ENCODE measurements at places on chromosomes 1 and 21.
A peak's percentile ranks its signal among the peaks of the same experiment; 100 is the strongest.

GRCh38 chr1:60265560-60266535 lies 192.3 kb upstream of the C1orf87 start:
- no peak for DNase-seq

GRCh38 chr1:226711976-226712741 lies 26.9 kb downstream of the ITPKB start:
- DNase-seq = no peak

GRCh38 chr1:3069491-3070308 lies 697 bp downstream of the PRDM16 start:
- DNase-seq = peak; percentile 35

DNA sequence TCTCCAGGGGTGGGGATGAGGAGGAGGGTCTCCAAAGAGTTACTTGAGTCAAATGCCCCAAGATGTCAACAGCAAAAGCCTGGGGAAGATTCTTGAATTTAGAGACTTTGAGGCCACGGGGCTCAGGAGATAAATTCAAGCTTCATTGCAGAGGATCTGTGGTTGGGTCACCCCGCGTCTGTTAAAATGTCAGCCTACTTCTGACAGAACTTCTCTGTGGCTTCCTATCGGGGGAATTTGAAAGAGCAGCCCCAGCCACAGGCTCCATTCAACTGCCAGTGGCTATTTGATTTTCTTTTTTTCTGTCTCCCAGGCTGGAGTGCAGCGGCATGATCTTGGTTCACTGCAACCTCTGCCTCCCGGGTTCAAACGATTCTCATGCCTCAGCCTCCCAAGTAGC lies 62.5 kb upstream of the EFHD2 start:
- DNase-seq = no peak

DNA sequence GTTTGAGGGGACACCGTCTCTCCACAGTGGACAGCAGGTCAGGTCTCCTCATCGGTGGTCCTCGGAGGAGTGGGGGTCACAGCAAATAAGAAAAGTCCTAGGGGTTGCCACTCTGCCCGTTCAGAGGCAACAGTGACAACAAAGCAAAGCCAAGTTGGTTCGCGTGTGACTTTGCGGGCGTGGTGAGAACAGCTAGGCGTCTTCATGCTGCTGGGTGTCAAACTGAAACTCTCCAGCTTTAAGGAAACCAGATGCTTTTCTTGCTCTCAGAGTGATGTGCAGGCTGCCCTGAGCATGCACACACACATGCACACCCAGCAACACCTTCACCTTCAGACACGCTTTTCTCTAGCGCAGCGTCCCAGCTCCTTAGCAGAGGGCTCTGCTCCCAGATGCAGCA lies 70.1 kb upstream of the ARHGEF16 start:
- no peak for DNase-seq

DNA sequence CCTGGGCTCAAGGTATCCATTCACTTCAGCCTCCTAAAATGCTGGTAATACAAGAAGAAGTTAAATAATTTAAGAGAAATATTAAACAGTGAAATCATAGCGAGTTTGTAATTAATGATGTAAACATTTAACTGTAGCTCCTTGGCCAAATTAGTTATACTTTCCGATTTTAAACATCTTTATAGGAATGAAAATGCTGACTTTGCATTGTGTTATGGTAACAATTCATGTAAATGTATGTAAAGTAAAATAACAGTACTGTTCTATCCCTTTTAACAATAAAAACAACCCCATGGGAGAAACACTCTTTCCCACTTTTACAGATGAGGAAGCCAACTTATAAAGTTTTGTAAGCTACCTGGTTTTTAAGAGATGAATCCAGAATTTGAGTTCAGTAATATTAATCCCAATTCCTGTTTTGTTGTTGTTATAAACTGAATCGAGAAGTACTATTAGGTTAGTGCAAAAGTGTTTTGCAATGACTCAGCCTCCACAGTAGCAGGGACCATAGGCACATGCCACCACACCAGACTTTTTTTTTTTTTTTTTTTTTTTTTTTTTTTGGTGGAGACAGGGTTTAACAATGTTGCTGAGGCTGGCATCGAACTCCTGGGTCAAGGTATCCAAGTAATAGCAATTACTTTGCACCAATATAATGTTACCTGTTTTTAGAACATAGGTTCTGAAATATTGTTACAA lies 1360.4 kb downstream of the BRINP3 start:
- no peak for DNase-seq

- DNase-seq = peak; percentile 100
Observed at GRCh38 chr1:225999227-225999911, at the start of gene SDE2. Gene SDE2 (minus strand): TSS chr1:225999343. CDS start chr1:225999312, 31 bp downstream.

GRCh38 chr1:96552451-96552850 lies 169.1 kb upstream of the PTBP2 start:
- DNase-seq = no peak

DNA sequence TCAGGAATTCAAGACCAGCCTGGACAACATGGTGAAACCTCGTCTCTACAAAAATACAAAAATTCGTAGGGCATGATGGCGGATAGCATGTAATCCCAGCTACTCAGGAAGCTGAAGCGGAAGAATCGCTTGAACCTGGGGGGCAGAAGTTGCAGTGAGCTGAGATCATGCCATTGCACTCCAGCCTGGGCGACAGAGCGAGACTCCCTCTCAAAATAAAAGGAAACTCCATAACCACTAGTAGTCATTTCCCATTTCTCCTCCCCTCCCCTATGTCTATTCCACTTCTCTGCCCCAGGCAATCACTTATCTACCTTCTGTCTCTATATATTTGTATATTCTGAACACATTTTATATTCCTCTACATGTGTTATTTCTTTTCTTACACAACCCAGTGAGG lies 4.0 kb upstream of the CEP350 start:
- peak; percentile 67 for DNase-seq

DNA sequence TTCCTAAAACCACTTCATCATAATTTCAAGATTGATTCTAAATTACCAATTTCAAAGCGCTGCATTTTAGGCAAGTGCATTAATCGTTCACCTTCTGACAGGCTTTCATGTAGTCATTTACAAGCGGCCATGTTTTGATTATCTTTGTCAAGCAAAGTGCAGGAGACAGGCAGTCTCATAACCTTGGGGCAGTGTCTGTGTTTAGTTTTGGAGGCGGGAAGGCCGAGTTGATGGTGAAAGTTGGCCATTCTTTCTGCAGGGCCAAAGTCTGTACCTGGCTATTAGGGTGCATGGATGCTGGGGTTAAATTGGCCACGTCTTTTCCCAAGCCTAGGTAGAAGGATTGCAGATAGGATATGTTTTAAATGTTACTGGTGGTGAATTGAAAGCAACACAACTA lies 2.9 kb downstream of the AGPAT3 start:
- no peak for DNase-seq

- no peak for DNase-seq
Observed at GRCh38 chr1:28308750-28309149, 20.1 kb upstream of the MED18 start.

DNA sequence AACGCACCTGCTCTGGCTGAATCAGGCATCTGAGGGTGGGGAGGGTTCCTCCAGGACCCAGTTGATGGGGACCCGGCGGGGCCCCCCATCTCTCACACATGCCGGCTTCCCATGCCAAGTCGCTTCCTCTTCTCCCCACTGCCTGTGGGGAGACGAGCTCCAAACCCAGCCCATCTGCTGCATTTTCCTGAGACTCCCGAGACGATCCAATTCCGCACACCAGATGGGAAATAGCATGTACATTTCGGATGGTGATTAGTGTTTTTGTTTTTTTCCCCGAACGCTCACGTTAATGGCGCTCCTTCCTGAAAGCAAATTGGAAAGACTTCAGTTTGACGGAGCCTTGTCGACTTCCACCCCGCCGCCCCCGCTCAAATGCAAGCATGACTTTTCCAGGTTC lies 13.2 kb upstream of the GRIK3 start:
- no peak for DNase-seq

DNA sequence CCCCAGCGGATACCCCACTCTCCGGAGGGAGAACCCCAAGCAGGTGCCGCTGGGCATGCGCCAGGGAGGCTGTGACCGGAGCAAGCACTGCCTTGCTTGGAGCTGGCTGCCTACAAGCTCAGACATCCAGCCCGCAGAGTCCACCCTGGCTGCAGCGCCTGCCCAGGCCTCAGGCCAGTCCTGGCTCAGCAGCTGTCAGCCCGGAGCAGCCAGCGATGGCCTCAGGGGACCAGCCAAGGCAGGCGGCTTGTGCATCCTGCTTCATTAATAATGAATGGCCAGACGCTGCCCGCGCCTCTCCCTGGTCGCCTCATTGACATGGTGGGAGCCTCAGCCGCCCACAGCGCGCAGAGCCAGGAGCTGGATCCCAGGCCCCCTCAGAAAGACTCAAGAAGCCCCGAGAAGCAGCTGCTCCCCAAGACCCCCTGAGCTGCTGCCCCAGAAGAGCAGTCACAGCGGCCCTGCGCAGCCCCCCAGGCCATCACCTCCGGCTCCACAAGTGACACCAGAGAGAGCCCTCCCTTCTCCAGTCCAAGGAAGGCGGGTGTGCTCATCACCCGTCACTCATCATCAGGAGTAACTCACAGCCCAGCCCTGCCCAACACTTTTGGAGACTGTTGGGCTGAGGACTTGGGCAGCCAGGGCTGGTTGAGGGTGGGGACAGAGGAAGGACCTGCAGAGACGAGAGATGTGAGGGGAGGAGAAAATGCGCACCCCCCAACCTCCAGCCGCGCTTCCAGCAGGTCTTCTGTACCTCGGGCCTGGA lies 19.6 kb downstream of the KCNAB2 start:
- no peak for DNase-seq

GRCh38 chr1:99326215-99326949 lies 62.1 kb downstream of the PLPPR4 start:
- DNase-seq = no peak

- DNase-seq = peak; percentile 4
Observed at GRCh38 chr1:82775406-82776000, 974.8 kb downstream of the ADGRL2 start.

- DNase-seq = peak; percentile 87
Observed at GRCh38 chr1:245168086-245168485, 13.3 kb downstream of the KIF26B start.

DNA sequence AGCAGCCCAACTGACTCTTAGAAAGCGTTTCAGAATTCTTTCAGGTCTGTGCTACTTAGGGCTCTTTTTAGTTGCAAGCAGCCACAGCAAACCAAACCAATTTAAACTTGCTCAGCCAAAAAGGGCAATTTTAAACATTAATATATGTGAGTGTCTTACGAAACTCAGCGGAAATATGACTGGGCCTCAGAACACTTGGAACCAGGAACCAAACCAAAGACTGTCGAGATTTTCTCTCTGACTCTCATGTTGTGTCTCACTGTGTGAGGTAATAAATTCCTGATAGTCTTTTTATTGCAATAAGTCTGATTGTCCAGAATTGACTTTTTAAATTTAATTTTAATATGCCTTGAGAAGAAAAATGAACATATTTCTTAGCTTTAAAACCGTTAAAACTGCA lies 122.3 kb downstream of the SYF2 start:
- peak; percentile 75 for DNase-seq

DNA sequence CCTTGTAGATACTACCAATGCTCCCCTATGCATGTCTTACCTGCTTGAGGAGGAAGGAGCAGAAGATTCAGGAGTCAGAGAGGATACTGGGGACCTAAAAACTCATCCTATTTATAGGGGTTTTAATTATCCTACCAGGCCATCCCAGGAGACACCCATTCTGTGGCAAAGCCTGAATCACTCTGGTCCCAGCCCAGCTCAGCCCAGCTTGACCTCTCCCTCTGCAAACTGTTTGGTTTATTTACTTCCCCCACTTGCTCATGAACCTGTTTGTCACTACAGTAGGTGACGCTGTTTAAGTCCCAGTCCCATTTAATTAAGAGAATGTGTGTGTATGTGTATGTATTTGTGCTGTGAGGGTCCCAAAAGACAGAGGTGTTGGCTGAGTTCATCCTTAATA lies at the start of gene RPTN:
Gene RPTN (minus strand): TSS at position 85 of the 400 bp plus-strand sequence. CDS start 1,339 bp downstream, outside the sequence.
- no peak for DNase-seq

GRCh38 chr21:27772816-27773215 lies 805.9 kb upstream of the ADAMTS5 start:
- DNase-seq = no peak

DNA sequence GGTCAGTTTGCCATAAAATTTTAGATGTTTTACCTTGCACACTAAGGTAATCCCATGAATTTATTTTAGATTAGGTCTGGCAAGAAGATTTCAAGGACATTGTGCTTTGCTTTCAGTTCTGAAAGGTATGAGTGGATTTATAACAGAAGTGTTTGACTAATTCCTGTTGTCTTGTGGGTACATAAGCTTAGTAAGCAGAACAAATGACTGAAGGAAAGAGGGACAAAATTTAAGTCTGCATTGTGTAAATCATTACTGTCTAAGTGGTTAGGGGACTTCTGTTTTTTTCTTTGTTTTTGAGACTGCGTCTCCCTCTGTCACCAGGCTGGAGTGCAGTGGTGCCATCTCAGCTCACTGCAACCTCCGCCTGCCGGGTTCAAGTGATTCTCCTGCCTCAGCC lies 60.1 kb downstream of the PKN2 start:
- DNase-seq = no peak

- no peak for DNase-seq
Observed at GRCh38 chr1:95179205-95179986, 54.6 kb upstream of the RWDD3 start.

GRCh38 chr1:940107-941014 lies 16.6 kb downstream of the SAMD11 start:
- no peak for DNase-seq

- no peak for DNase-seq
Observed at GRCh38 chr1:66214901-66215300, 319.1 kb upstream of the SGIP1 start.

GRCh38 chr21:33308586-33309490 lies 15.9 kb upstream of the IFNAR1 start:
- peak; percentile 26 for DNase-seq

DNA sequence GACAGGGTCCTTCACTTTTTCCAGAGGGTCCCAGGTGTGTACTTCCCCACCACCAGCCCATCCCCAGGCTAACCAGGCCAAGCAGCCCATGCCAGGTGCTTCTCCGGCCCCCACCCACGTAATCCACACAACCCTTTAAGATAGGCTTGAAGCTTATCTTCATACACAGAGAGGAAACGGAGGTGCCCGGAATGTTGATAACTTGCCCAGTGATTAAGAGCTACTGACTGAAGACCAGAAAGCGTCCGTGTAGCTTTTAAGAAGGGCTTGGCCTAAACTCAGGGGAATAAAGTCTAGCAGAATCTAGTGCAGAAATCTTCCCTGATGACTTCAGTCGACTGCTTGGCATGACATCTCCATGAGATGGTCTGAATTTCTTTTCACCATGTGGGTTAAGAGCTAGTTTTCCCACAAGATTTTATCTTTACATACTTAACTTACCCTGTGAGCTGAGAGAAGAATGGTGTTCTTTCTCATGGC lies 138.7 kb downstream of the GALNT2 start:
- DNase-seq = no peak

DNA sequence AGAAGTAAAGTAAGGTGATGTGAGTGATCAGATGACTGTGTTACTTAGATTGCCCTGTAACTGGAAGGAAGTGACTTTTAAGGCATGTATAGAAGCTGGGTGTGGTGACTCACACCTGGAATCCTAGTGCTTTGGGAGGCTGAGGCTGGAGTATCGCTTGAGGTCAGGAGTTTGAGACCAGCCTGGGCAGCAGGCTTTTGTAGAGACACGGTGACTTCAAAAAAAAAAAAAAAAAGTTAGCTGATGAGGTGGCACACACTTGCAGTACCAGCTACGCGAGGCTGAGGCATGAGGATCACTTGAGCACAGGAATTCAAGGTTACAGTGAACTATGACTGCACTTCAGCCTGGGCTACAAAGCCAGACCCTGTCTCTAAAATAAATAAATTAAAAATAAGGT lies 2.3 kb upstream of the USP16 start:
- DNase-seq = no peak

- no peak for DNase-seq
Observed at GRCh38 chr1:76230842-76231281, 156.3 kb downstream of the ST6GALNAC3 start.

- no peak for DNase-seq
Observed at GRCh38 chr1:212696721-212697331, 2.8 kb downstream of the BATF3 start.

- no peak for DNase-seq
Observed at GRCh38 chr1:19613171-19613703, 30.9 kb upstream of the NBL1 start.
